ENCODE measurements at places on chromosomes 16 and 17.

- no peak for DNase-seq
Measured at GRCh38 chr16:13594823-13595222, 325.1 kb upstream of the ERCC4 start.

- DNase-seq: no peak
Measured at GRCh38 chr17:51231999-51232398, 27.9 kb downstream of the MBTD1 start.

- no peak for DNase-seq
Measured at GRCh38 chr17:52255347-52255746, 96.8 kb upstream of the CA10 start.

DNA sequence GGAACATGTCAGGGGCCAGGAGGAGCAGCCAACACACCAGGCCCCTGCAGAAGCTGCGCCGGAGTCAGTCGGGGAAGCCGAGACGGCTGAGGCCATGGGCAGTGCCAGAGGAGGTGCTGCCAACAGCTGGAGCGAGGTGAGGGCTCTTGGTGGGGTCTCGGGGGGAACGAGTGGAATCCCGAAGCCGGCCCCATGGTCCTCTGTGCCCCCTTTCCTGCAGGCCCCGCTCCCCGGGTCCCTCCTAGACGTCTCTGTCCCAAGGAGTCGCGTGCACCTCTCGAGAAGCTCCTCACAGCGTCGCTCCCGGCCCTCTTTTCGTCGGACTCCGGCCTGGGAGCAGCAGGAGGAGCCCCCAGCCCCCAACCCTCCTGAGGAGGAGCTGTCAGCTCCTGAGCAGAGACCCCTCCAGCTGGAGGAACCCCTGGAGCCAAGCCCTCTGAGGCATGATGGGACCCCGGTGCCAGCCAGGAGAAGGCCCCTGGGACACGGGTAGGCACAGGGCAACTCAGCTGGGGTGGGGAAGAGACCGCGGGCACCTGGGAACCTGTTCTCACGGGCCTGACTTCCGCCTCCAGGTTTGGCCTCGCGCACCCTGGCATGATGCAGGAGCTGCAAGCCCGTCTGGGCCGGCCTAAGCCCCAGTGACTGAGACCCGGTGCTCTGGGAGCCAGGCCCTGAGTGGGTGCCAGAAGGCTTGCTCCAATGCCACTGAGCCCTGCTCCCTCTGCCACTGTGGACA lies 3.6 kb downstream of the APOBR start:
- no peak for DNase-seq

GRCh38 chr17:31310260-31310659 lies 3.6 kb downstream of the EVI2B start:
- no peak for DNase-seq

- DNase-seq: no peak
Measured at GRCh38 chr17:80659651-80660050, 115.0 kb downstream of the RPTOR start.

DNA sequence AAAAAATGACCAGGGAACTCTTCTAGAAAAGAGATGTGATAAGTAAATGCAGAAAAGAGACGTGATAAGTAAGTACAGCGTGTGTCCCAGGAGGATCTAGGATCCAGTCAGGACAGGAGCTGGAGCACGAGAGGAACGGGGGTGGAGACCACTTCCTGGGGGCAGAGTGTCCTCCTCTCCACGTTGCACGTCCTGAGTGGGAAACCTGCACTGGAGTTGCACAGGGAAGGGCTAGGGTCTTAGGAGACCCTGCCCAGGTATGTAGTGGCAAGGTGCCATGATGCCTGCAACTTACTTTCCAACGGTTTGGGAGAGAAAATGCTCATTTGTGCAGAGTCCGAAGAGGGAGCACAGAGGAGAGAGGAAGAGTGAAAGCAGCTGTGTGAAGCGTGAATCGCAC lies 55.8 kb downstream of the RNF213 start:
- DNase-seq: no peak

Measured in natural killer cell (primary cell).